ENCODE measurements at places on chromosomes 7 and 10.

GRCh38 chr10:91242940-91243339 lies 22.5 kb downstream of the PCGF5 start:
- DNase-seq = no peak

DNA sequence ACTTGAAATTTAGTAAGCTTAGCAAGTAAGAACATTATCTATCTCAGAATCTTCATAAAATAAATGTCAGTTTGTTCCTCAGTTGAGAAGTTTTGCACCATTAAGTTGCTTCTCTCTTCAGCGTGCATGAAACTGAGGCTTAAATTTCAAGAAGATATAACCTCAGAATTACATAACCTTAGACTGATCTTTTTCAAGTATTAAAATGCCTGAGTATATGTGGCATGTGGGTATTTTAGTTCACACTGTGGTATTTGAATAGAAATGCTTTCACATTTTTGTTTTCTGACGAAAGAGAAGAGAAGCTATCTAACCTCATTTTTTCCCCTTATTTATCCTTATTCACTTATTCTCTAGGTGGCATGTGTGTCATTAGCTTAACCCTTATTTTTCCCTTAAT lies 104.1 kb downstream of the PHF14 start:
- no peak for DNase-seq

- DNase-seq = no peak
Measured at GRCh38 chr10:44752451-44753441, 158.4 kb upstream of the TMEM72 start.

- DNase-seq = no peak
Measured at GRCh38 chr10:96271016-96271815, at the start of gene BLNK. TSS of gene BLNK (minus strand) at chr10:96271569. CDS start at chr10:96271398, 171 bp downstream.

GRCh38 chr10:77328272-77328816 lies 309.3 kb downstream of the KCNMA1 start:
- DNase-seq = no peak

GRCh38 chr7:84781838-84782237 lies 405.0 kb downstream of the SEMA3D start:
- DNase-seq = no peak

DNA sequence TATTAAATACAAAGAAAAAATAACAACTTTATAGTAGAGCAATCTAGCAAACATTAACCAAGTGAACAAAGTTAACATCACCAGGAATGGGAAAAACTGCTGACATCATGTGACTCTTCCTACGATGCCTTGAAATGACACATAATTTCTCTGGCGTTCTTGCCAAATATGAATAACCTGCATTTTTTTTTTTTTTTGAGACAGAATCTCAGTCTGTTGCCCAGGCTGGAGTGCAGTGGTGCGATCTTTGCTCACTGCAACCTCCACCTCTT lies 126.5 kb upstream of the VKORC1L1 start:
- no peak for DNase-seq

DNA sequence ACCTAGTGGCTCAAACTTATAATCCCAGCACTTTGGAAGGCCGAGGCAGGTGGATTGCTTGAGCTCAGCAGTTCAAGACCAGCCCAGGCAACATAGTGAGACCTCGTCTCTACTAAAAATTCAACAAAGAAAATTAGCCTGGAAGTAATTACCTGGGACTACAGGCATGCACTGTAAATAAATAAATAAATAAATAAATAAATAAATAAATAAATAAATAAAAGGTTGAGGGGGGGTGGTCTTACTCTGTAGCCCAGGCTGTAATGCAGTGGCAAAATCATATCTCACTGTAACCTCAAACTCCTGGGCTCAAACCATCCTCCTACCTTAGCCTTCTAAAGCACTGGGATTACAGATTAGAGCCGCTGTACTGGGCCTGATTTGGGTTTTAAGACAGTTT lies 50.5 kb downstream of the RALA start:
- no peak for DNase-seq

GRCh38 chr10:133613699-133614098 lies 12.9 kb downstream of the FRG2B start:
- no peak for DNase-seq

- no peak for DNase-seq
Measured at GRCh38 chr10:4662576-4663161, 163.3 kb upstream of the AKR1E2 start.

- DNase-seq = no peak
Measured at GRCh38 chr7:155653803-155654202, 9.3 kb downstream of the RBM33 start.

DNA sequence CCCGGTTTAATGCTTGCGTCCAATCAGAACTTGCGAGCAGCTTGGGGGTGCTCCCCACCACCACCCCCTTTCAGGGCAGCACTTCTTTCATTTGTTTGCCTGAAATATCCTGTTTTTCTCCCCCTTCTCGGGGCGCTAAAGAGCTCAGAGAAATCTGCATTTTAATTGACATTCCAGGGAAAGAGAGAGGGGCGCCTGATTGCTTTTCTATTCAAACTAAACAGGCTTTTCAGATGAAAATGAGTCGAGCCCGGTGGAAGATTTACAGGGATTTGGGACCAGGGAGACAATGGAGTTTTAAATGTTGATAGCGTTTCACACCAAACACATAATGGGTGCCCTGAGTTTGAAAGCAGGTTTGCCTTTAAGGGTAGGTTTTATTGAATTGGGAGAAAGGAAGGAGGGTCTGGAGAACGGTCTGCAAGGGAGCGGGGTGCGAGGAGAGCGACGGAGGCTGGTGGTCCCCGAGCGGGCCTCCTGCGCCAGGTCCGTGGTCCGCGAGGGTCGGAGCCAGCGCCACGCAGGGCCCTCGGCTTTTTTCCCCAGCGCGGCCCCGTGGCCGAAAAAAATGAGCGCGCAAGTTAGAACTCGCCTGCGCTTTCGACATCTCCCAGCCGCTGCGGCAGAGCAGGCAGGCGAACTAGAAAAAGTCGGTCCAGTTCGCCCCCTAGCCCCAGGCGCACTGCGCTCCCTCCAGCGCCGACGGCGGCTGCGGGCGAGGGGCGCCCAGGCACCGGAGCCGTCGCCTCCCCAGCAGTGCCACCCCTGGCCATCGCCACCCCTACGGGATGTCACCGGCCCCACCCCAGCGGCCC lies 1.3 kb downstream of the FGFR2 start:
- DNase-seq = no peak

DNA sequence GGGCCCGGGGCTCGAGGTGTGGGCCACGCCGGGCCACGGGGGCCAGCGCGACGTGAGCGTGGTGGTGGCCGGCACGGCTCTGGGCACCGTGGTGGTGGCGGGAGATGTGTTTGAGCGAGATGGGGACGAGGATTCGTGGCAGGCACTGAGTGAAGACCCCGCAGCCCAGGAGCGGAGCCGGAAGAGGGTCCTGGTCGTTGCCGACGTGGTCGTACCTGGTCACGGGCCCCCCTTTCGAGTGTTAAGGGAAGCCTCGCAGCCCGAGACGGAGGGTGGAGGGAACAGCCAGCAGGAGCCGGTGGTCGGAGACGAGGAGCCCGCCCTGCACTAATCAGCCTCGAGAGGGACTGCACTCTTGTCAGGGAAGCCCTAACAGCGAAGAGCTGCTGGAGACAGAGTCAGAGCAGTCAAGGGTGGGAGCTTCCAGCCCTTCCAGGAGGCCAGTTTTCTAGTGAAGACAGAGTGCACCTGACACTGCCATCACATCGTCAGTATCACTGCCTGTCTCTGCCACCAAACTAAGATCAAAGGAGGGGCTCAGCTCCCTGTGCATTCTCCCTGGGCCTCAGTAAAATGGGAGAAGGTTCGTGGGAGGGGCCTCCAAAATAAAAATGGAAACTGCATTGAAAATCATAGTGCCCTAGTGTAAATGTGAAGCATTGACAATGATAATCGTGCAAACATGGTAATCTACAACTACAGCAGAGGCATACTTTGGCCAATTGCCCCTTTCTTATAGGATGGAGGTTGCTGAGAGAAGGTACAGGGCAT lies 1.3 kb downstream of the MBLAC1 start:
- DNase-seq = no peak

DNA sequence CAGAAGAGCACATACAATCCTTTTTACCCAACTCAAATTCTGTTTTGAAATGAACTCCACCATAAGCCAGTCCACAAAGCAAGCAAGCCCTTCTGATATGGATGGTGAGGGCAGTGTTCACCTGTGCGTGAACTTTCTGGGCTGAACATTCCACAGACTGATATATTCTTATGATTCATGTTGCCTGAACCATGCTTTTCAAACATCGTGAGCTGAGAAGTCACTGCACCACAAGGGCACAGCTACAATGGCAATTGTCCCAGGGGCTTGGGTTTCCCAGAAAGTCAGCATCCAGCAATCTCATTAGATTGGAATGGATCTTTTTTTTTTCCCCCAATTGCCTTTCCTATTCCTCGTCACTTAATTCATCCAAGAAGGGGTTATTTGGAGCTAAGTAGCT lies 86.9 kb upstream of the ZNF438 start:
- no peak for DNase-seq

DNA sequence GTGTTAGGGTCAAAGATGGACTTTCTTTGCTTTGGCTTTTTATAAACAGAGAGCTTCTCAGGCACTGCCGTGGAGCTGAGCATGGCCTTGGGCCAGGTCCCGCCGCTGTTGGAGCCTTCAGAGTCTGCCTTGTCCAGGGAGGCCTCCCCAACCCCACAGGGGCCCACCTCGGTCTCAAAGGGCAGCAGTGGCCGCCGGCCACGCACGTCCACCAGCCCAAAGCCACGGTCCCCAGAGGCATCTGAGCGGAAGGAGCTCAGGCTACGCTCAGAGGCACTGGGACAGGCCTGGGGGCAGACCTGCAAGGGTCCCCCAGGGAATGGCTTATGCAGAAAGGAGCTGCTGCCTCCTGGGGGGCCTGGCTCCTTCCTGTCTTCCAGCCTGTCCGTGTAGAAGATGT lies 105.0 kb downstream of the DLG5 start:
- no peak for DNase-seq

GRCh38 chr7:50661345-50662040 lies 96.3 kb upstream of the DDC start:
- no peak for DNase-seq

GRCh38 chr10:22340329-22341189 lies 4.7 kb upstream of the SPAG6 start:
- DNase-seq = no peak

DNA sequence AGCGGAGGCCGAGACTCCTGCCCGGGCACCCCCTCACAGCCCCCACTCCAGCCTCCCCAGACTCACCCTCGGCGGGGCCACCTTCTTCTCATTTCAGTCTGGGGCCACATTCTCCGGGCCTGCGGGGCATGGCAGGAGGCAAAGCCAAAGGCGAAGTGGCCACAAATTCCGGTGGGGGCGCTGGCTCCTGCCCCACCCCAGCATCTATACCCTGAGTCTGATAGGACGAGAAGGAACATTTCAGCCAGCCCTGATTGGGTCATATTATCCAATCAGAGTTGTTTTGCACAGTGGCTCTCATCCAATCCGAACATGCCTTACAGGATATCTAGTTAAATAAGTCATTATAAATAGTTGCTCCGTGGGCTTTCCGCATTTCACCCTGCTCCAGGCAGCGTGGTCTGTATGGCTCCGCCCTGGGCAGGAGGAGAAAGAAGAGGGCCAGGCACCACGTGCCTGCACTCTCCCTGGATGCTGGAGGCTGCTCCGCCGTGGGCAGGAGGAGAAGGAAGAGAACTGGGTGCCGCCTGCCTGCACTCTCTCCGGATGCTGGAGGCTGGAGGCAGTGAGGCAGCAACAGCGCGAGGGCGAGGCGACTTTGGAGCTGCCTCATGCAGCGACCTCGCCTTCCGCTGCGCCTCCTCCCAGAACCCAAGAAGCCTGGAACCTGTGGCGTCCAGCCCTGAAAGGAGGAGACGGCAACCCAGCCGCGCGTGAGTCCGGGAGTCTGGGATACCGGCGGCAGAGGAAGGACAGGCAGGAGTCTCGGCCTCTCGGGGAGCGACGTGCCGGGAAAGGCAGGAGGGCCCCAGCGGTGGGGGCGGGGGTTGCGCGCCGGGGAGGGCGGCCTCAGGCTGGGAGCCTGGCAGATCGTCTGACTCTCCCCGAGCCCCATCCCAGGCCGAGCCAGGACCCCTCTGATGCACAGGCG lies 162.9 kb downstream of the ZNF33B start:
- DNase-seq = no peak

DNA sequence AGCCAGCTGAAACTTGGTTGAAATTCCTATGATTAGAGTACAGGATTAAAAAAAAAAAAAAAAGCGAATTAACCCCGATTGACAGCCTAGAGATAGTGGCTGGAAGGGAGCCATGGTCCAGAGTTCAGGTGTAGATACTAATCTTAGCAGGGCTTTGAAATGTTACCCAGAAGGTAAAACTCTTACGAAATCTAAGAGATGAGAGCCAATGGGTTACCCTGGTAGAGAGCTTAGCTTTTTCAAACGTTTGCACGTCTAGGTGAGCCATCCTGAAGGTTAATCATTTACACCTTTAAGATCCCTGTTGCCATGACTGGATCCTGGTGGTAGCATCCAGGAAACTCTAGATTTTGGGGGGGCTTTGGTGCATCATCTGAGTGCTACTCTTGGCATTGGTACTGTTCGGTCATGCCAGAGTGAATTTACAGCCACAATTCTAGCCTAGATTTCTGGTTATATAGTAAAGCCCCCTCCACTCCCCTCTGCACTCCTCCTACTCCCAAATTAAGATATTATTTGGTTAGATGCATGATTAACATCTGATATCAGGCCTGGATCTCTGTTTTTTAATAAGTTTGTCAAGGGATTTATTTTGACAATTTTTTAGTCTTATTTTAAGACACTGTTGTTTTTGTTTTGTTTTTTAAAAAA lies 1.2 kb downstream of the AGFG2 start:
- no peak for DNase-seq

- no peak for DNase-seq
Measured at GRCh38 chr10:58515291-58515941, 2.7 kb downstream of the BICC1 start.

DNA sequence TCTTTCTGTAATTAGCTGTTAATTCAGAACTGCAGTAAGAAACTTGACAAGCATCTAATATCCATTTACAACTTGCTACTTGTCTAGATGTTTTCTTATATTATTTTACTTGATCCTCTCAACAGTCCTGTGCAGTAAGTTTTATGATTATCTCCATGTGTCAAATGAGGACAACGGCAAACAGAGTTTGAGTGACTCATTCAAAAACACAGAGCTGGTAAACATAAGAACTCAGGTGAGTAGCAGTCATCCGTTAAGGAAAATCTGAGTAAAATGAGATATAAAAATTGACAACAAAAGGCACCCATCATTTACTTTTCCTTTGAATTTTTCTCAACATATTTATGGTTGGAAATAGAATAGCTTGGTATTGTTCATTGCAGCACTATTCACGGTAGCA lies 19.0 kb upstream of the TARP start:
- DNase-seq = no peak

- DNase-seq = no peak
Measured at GRCh38 chr10:122164815-122165483, 106.1 kb upstream of the BTBD16 start.

GRCh38 chr7:144785521-144785920 lies 50.3 kb downstream of the TPK1 start:
- no peak for DNase-seq

GRCh38 chr7:48192996-48193395 lies 21.7 kb downstream of the ABCA13 start:
- no peak for DNase-seq

- DNase-seq = no peak
Measured at GRCh38 chr7:36127075-36127740, 25.8 kb upstream of the EEPD1 start.

All from activated CD8-positive, alpha-beta memory T cell treated with anti-CD3 and anti-CD28 coated beads for 4 hours (primary cell).